Osteocyte (in vitro differentiated cells): ENCODE measurements at places on chromosomes 7 and 10.

GRCh38 chr7:18445483-18445882 is 50.1 kb upstream of the HDAC9 start:
- no peak for DNase-seq

DNA sequence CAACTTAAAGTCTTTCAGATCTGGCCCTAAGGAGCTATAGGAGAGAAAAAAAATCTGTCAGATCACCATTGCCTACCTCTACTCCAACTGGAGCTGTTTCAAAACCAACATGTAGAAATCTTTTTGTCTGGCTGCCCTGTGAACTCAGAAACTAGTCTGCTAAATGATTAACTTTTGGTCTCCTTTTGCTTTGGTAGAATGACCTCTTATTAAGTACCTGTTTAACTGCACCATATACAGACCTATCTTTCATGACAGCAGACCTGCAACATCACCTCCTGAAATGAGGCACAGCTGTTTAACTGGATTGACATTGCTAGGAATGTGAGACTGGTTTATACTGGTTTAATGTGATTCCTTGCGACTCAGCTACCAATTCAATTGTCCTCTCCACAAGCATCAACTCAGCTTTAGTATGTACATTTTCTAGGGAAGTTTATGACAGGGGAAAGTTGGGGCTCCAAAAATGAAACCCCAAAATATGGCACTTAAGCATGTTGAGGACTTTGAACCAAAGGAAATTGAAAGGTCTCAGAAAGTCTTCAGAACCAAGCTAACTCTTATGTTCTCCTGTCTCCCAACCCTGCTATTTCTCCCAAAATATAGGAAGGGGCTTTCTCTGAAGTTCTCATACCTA is 1.8 kb downstream of the CYP3A43 start:
- peak; percentile 1 for DNase-seq

DNA sequence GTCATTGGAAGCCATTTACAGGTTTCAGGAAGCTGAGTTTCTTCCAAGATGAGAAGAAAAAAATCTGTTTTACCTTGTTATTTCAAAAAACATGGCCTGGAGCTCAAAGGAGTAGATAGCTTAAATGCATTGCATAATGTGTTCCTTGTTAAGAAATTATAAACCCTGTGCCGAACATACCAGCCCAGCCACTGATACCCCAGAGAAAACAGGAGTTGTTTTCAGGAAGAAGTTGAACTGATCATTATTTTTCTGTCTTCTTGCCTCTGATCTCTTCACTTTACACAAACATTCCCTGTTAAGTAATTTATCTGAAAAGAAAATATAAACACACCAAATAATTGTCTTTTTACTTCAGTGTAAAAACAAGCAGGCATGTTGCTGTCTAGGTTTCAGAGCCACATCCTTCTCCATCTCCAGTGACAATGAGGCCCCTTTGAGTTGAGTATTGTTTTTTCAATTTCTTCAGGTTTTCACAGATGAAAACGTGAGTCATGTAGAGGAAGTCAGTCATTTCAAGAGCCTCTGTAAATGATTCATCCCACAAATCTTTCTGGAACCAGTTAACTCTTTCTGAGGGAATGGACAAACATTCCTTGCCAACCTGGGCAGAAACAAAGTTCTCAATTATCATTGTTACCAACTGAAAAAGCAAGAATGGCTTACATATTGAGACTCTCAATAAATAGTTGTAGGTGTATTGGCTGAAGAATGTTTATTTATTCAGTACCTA is 244.2 kb downstream of the IPMK start:
- no peak for DNase-seq

- DNase-seq, result no peak
These were observed 113.8 kb upstream of the KLF6 start for GRCh38 chr10:3898821-3899220.
